ENCODE measurements at places on chromosomes 2 and 18.

DNA sequence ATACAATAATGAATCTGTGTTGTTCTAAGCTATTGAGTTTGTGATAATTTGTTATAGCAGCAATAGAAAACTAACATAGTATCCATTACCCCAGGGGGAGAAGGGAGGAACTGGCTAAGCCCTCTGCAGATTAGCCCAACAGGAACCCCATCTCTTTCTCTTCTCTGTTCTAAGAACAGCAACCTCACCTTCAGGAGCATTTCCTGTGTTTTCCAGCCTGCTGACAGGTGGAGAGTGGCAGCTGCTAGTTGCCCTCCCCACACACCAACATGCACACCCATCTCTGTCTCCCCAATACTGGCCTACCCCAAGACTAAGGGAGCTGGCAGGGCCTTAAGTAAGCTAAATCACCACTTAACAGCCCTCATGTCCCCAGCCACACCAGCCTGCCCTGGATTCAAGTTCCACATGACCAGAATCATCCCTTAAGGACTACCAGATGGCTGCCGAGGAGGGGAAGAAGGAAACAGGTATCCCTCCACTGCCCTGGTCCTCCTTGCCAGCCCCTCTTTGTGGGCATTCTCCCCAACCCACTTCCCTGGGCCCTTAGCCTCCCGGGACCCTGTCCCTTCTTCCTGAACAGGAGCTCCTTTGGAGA is 52.8 kb downstream of the TRABD2A start:
- DNase-seq, result no peak

DNA sequence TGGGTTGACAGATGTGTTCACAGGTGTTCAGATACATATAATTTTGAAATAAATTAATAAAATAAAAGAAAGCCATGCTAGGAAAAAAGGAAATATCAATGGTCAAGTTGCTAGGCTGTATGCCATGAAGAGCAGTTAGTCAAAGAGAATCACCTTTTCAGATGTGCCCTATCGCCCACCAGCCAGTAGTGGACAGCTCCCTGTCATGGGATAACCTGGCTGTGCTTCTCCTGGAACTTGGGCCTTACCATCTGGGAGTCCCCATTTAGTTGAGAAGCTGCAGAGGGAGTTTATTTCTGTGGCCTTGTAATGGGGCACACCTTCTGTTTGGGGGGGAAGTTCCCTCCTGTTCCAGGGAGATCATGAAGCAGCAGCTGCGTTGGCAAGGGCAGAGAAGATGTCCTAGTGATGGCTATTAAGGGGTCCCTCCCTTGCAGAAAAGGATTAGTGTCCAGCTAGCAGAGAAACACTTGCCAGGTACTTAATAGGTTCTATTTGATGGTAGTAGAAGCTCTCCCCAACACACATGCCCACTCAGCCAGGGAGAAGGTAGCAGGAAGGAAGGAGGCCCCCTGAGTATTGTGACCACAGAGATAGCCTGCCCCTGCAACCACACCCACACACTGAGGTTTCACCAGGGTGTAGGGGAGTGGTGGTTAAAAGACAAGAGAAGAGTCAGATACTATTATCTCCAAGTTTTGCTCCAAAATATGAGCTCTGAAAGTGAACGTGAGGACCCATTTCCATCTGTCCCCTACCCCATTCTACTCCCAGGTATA is 117.7 kb downstream of the B3GNT2 start:
- no peak for DNase-seq

GRCh38 chr2:44135771-44136170 is 32.9 kb upstream of the PPM1B start:
- peak; percentile 76 for DNase-seq

GRCh38 chr18:54165450-54165849 is 59.0 kb downstream of the MBD2 start:
- no peak for DNase-seq

- DNase-seq, result peak; percentile 26
Observed at GRCh38 chr2:118058951-118059350, 29.3 kb upstream of the INSIG2 start.

DNA sequence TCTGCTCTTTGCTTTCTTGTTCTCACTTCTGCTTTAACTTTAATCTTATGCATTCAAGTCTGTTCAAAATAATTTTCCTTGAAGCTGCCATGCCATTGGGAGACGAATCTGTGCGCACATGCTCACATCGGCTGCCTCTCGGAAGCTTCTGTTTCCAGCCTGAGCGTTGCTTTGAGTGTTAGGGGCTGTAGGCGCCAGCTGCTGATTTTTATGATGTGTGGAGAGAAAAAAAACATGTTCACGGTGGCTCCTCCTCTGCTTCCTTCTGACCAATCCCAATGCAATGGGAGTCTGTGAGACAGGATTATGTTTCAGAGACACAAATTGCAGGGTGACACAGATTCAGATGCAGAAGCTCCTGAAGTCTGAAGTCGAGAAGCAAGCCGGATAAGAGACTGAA is at the start of gene MC4R:
Gene MC4R (minus strand): TSS at position 180 of the 400 bp plus-strand sequence. CDS start 426 bp downstream, outside the sequence.
- peak; percentile 78 for DNase-seq

DNA sequence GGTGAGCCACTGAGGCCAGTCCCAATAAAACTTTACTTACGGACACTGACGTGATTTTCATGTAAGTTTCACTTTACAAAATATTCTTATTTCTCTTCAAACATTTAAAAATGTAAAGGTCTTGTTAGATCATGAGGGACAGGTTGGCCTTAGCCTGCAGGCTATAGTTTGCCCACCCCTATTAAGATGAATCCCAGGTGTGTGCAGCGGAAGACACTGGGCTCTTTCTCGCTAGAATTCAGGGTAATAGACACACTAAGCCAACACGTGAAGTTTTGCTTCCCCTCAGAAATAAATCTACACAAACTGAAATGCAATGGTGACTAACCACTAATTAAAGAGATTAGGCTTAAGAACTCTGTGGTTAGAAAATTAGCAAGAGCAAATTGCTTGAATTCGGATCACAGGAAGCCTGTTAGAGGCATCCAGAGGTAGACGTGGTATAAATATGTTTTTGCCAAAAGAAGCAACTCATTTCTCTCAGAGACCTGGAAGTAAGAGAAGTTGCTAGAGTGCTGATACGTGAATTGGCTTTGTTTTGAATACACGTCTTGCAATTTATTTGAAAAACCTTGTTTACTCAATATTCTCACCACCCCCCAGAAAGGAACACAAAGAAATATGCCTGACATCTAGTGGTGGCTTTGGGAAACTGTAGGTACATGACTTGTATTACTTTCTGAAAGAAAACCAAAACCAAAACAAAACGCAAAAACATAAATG is 151.6 kb downstream of the DTNB start:
- peak; percentile 73 for DNase-seq

- no peak for DNase-seq
Observed at GRCh38 chr2:108118996-108119395, 120.8 kb upstream of the SULT1C3 start.

- peak; percentile 55 for DNase-seq
Observed at GRCh38 chr2:80054346-80054675, 250.2 kb downstream of the LRRTM1 start.

GRCh38 chr2:71831193-71831577 is 316.5 kb downstream of the CYP26B1 start:
- peak; percentile 99 for DNase-seq

- no peak for DNase-seq
Observed at GRCh38 chr2:153394247-153394646, 84.3 kb downstream of the RPRM start.

GRCh38 chr2:191347881-191348280 is 102.7 kb downstream of the MYO1B start:
- DNase-seq, result peak; percentile 66

GRCh38 chr2:105373344-105373781 is 25.5 kb downstream of the FHL2 start:
- DNase-seq, result no peak

DNA sequence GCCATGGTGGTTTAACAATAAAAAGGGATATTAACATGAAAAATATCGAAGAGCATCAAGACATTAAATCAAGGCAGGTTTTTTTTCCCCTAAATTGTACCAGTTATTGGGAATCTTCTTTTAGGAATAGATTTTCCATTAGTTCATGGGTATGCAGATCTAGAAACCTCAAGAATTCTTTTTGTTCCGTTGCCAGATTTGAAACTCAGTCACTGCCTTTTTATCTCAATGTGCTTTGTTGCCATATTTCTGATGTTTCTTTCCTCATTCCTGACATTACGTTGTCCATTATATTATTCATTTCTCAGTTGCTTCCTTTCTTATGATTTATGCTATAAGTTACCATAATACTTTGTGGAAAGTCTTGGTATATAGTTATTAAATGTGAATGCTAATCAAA is 162.2 kb downstream of the CD226 start:
- DNase-seq, result peak; percentile 1

DNA sequence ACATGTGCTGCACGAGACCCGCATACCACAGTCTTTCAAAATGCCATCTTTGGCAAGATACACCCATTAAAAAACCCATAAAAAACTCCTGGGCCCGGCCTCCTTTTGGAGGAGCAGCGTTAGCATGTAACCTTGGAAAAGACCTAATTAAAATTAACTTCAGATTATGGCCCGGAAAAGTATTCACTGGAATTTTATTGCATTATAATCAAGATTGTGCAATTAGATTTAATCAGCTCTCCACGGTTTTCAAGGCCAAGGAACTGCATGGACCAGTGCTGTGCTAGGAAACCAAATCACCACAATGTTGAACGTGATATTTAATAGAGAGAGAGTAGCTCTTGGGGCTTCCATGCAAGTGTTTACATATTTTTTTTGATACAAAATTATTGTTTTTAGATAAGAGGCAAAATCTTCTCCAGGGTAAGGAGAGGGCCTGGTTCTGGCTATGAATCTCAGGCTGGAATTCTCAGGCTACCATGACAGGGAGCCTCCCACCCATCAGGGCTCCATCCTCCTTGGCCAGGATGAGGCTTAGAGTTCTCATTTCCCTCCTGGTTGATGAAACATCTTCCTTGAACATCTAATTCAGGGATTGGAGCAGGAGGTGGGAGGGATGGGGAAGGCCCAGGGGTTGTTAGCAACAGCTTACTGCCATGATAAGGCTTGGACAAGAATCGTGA is 82.0 kb upstream of the TTC39C start:
- DNase-seq, result peak; percentile 92

DNA sequence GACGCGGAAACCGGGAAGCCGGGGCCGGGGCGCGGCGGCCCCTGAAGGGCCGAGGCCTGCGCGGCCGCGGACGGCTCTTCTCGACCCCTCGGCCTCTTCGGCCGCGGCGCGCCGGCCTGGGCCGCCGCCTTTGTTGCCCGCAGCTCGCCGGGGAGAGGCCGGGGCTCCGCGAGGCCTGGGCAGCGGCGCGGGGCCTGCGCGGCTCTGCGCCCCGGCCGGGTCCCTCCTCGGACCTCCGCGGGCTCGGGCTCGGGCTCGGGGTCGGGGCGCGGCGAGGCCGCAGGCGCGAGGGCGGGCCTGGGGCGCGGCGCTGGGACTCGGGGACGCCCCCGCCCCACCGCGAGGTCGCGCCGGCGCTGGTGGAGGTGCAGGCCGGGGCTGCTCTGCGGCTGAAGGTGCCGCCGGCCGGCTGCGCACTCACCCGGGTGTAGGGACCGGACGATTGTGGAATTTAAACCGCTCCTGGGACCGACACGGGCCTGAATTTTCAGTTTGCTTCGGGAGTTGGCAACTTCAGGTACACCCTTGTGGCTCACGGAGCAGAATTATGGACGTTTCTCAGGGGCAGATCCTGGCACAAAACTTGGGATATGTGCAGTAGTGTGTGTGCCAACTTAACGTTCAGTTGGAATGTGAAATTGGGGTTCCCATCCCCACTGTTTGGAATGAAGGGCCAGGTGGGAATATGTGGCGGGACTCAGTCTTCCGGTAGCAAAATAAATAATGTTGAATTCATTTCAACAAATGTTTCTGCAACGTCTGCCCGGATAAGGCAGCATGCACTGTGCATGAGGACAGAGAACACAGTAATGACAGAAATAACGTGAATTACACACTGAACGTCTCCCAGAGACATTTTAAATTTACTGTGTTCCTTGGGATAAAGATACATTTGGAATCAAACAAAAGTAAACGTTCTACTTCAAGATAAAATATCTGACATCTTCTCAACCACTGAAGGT is 787 bp downstream of the SOCS6 start:
- peak; percentile 51 for DNase-seq

DNA sequence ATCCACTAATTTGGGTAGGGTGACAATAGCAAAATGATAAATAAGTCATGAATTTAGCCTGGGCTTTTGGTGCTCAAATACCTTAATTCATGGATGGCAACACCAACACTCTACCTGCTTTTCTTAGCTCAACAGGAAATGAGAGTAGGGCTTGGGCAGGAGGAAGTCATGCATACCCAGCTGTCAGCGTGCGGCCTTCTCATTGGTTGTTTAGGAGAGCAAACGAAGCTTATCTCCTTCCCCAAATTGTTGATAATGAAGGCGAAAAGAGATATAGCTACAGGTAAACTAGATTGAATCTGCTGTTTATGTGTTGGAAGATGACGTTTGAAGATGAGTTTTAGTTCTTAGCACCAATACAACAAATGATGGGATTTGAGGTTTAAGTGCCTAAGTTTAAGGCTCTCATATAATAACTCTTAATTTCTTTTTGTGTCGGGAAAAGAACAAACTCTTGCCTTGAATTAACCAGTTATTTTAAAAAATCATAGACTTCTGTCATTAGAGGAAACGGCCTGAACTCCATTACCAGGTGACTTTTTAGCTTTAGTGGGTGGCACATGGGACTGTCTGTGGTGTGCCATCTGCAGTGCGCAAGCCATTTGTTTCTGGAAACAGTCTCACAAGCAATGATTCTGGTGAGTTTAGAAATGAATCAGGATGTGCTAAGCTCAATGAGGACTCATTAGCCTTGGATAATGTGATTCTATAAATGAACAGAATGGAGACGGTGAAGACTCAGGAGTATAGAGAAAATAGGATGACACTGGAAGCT is 19.8 kb downstream of the MAP4K4 start:
- no peak for DNase-seq

DNA sequence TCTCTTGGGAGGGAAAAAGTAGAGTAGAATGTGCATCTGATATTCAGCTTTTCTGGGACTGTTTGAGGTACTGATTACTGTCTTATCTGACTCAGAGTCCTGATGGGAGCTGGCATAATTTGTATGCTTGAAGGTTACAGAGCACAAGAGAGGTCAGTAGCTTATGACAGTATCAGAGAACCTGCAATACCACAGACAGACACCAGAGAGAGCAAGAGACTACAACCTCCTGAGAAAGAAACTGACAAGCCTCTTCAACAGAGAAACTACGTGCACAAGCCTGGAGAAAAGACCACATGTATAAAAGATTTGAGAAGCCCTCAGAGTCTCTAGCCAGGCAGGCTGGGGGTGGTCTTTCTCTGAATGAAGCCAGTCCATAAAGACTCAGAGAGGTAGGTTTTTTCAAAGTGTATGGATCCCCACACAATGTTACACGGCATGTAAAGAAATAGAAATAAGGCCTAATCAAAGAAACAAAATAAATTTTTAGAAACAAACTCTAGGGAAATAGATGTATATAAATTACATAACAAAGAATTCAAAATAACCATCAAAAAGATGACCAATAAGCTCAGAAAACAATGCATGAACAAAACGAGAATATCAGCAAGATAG is 568.3 kb downstream of the LRRTM4 start:
- DNase-seq, result no peak

- DNase-seq, result no peak
Observed at GRCh38 chr18:31099450-31100230, 2.6 kb downstream of the DSC2 start.

DNA sequence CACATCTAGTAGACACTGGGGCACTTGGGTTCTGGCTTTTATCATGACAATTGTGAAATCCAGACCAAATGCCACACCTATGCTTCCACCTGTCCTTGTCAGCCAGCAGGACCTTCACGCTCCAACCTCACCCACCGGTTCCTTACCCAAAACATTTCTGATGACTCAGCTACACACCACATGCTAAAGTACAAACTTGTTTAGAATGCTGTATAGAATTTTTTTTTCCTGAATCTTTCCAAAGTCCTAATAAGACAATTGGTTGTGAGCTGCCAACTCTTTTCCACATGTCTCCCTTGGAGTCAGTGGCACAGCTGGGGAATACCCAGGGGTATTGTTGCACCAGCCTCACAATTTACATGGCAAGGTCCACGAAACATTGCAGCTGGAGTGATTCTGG is 75.5 kb upstream of the LPIN2 start:
- DNase-seq, result no peak

Measured in EH (cell line).